ENCODE measurements at places on chromosomes 13 and 19.

DNA sequence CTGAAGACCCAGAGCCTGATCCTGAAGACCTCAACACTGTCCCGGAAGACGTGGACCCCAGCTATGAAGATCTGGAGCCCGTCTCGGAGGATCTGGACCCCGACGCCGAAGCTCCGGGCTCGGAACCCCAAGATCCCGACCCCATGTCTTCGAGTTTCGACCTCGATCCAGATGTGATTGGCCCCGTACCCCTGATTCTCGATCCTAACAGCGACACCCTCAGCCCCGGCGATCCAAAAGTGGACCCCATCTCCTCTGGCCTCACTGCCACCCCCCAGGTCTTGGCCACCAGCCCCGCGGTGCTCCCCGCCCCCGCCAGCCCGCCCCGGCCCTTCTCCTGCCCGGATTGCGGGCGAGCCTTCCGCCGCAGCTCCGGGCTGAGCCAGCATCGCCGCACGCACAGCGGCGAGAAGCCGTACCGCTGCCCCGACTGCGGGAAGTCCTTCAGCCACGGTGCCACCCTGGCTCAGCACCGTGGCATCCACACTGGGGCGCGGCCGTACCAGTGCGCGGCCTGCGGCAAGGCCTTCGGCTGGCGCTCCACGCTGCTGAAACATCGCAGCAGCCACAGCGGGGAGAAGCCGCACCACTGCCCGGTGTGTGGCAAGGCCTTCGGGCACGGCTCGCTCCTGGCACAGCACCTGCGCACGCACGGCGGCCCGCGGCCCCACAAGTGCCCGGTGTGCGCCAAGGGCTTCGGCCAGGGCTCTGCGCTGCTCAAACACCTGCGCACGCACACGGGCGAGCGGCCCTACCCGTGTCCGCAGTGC is 2.9 kb upstream of the MCOLN1 start:
- DNase-seq: no peak

DNA sequence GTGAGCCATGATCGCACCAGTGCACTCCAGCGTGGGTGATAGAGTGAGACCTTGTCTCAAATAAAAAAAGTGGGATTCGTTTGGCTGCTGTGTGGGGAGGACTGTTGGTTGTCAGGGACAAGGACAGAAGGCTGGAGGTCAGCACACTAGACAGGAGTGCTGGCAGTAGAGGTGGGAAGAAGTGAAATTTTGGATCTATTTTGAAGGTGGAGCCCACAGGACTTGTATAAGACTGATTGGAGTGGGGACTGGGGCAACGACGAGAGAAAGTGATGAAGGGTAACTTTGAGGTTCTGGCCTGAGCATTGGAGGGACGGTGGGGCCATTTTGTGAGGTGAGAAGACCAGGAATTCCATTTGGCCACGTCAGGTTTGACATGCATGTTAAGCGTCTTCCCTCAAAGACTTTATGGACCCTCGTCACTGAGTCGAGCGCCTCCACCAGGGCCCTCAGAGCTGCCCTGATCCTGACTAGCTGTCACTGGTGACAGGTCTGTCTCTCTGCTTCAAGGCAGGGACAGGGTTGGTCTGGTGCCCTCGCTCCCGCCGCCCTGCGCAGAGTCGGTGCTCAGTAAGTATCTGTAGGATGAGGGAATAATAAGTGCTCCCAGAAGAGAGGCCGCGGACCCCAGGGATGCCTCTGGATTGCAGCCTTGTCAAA is 673 bp downstream of the CTU1 start:
- DNase-seq: no peak

GRCh38 chr13:113489549-113490495 is 689 bp downstream of the DCUN1D2 start:
- DNase-seq: no peak

GRCh38 chr19:33876192-33876591 is 79.5 kb downstream of the KCTD15 start:
- DNase-seq: no peak

DNA sequence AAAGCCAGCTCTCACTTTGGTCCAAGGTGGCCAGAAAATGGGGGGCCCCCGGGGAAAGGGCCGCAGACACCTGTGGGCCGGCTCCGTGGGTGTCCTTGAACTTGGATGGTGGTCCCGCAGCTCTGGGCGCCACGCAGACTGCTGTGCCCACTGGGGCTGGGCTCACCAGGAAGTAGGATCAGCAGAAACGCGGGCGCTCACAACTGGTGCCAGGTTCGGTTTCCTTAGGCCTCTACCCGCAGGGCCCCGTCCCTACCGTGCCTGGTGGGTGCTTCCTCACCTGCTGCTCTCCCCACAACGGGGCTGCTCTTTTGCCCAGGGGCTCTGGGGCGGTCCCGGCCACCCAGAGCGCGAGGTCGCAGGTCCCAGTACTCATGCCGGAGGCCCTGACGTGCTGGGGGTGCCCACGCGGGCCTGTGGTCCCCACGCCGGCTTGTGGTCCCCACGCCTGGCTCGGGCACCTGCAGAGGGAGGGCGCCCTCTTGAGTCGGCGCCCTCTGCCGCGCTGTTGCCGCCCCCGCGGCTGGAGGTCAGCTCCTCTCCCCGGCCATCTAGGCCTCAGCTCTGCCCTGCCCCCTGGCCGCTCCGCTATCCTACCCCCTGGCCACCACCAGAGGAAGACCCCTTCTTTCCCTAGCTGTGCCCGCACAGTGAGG is 1303.6 kb downstream of the UQCRFS1 start:
- no peak for DNase-seq

All from type B pancreatic cell (in vitro differentiated cells).